ENCODE measurements at places on chromosomes 16 and 17.

- DNase-seq, result no peak
Observed at GRCh38 chr16:31880322-31880979, 6.8 kb downstream of the ZNF267 start.

DNA sequence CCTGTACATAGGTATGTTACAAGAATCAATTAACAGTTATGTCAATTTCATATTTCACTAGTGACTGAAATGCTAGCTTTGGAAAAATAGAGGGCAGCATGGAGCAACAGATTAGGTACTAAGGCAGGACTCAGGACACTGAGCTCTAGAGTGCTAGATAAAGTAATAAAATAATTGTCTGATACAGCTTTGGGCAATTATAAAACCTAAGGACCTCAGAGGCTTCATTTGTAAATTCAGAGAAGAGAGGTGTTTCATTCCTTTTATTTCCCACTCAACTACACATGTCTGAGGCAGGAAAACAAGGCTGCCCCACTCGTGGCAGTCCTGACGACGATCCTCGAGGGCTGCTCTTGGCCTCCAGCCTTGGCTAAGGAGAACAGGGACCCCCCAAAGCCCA lies 81.5 kb downstream of the CA4 start:
- DNase-seq, result no peak

DNA sequence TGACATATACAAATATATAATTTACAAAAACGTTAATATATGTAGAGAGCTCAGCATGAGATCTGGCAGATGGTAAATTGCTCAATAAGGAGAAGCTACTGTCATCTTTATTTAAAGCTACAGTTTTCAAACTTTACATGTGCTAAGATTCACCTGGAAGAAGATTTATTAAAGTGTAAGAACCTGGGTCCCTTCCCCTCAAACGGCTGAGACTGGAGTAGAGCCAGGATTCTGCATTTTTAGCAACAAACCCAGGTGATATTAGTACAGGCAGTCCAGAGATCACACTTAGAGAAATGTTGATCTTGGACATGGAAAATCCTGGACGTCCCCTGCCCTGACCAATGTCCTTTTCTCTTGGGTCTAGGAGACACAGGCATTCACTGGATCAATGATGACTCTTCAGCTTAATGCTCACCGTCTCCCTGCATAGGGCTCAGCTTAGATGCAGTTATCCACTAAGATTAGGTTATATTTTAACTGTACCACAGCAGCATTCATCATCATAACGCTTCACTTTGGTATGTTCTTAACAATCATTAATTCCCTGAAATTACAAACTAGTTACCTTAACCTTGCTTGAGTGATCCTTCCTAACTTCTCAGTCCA lies 20.4 kb downstream of the CDR2 start:
- DNase-seq, result no peak

DNA sequence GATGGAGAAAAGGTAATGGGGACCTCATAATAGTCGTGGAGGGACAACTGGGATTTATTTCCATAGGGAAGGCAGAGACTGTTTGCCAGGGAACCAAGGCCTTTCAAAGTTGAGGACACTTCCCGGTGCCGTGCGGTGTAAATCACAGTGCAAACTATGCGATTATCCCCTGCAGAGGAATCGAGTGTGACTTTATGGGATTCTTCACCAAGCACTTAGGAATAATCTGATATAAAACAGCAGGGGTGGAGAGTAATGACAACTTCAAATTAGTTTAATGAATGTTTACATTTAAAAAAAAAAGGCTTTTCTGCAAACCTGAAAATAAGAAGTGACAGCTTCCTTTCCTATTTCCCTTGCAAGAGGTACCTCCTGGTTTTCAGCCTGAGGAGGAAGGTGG lies 538.2 kb downstream of the MAF start:
- DNase-seq, result no peak

GRCh38 chr17:48626245-48627117 lies at the start of gene HOXB9:
TSS of gene HOXB9 (minus strand) at chr17:48626358. CDS start at chr17:48626269, 89 bp downstream.
- DNase-seq, result no peak

GRCh38 chr16:4344983-4345835 lies 5.9 kb downstream of the PAM16 start:
- DNase-seq, result peak; percentile 80

DNA sequence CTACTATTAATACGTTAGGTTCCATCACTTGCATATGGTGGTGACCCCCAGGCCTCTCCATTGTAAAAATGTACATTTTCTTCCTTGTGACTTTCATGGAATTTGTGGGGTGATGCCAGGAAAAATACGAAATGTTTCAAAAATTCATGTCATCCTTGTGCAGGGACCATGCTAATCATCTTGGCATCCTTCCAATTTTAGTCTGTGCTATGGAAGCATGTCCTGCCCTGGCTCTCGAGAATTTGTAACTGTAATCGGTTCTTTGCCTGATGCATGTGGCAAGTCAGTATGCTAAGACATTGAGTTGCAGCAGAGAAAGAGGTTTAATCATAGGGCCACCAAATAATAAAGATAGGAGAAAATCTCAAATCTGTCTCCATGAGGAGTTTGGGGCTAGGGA lies 14.3 kb upstream of the GINS3 start:
- no peak for DNase-seq

DNA sequence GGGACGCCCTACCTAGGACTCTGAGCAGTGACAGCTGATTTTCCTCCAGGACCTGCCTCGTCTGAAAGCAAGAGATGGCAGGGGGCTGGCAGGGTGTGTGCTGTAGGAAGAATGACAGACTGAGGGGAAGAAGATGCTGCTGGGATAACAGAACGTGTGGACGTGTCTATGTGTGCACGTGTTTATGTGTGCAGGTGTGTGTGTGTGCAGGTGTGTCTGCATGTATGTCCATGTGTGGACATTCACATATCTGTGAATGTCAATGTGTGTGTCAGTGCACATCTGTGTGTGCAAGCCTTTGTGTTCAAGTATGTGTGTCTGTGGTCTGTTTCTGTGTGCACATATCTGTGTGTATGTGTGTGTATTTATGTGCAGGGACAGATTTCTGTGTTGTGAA lies 132.5 kb downstream of the SDK2 start:
- no peak for DNase-seq

GRCh38 chr17:59897090-59897489 lies 4.2 kb downstream of the RPS6KB1 start:
- DNase-seq, result no peak

DNA sequence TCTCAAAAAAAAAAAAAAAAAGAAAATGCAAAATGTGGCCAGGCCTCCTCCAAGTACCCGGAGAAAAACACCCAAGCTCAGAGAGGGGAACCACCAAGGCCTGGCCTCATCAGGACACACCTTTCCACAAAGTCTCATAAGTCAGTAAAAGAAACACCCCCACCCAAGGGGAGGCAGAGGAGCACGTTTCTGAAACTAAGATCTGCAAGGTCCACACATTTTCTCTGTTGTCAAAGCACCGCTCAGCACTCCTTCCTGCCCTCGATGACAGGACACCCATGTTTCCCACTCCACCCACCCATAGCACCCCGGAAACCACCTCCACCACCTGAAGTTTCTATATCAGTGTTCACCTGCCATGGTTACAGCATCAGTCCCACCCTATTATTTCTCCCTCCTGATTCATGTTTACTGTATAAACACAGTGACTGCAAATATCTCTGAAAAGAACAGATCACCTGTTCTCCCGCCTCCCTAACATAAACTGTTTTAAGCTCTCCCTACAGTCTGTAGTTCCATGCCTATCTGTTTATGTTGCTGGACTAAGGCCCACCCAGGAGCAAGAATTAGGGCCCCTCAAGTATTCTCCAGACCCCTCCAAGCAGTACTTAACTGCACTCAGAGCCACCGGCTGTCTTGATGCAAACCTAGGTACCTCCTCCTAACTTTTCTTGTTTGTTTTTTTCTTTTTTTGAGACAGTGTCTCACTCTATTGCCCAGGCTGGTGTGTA lies 2.0 kb downstream of the CORO7 start:
- DNase-seq, result peak; percentile 23

DNA sequence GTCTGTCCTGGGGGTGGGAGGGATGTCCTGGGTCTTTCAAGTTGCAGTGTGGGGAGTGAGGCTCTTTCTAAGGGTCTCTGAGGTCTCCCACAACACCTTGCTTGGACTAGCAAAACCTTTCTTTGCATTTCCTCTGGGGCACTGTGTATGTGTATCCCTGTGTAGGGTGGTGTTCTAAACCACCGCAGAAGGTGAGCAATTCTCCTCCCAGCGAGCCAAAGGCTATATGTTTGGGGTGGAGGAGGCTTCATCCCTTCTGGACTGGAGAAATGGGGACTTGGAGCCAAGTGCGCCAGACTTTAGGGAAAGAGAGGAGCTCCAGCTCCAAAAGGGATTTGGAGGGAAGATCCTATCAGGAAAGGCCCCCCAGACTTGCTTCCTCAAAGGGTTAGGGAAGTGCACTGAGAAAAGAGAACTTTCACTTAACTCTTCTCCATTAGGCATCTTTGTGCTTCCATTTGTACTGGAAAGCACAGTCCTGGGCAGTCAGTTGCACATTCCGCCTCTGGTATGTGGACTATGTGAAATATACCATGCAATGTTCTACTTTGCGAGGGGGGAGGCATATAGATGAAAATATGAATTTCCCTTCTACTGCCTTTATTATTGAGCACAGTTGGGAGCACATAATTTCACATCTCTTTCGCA lies 18.9 kb upstream of the HOXB9 start:
- DNase-seq, result no peak

- DNase-seq, result no peak
Observed at GRCh38 chr17:64245218-64246145, 17.6 kb downstream of the TEX2 start.

DNA sequence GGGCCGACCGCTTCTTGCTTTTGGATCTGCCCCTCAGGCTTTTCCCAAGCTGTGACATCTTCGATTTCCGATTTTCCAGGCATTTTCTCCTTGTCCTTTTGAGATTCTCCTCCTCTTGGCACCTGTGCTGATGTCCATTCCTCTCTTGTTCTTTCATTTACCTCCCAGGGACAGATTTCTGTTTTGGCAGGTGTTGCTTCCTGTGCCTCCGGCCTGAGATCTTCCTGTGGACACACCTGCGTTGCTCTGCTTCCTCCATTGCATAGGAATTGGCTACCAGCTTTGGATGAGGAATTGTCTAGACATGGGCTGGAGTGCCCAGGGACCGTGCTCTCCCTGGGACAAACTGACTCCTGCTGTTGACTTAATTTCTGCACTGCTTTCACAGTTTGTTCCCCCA lies 15.1 kb downstream of the GPR179 start:
- DNase-seq, result no peak

DNA sequence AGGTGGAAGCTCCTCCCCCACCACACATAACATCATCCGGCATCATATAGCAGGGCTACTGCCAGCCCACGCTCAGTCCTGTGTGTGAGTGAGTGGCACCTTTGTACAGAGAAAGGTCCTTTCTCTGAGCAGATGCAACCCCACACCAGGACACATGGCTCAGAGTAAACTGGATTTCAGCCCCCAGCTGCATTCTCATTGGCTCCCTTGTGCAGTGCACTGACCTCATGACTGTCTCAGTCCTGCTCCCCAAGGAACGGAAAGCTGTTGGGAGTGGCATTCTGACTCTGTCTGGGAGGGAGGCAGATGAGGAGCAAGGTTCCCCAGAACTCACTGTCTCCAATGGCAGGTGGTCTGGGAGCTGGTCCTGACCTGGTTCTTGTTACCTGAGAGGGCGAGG lies 244.1 kb downstream of the PHKB start:
- DNase-seq, result no peak

DNA sequence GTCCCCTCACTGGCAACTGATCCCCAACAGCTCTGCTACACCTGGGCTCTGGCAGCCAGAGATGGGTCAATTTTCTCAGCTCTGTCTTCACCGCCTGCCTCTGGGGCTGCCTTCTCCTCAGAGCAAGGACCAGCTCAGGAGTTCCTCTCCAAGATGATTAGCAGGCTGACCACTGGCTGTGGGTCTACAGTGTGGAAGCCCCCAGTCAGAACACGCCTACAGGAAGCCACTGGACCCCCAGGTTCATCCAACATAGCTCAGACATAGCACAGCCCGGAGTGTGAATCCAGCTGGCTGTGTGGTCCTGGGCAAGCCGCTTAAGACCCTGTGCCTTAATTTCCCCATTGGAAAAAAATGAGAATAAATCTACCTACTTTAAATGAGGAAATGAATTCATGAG lies 4.9 kb downstream of the DOK4 start:
- DNase-seq, result no peak

DNA sequence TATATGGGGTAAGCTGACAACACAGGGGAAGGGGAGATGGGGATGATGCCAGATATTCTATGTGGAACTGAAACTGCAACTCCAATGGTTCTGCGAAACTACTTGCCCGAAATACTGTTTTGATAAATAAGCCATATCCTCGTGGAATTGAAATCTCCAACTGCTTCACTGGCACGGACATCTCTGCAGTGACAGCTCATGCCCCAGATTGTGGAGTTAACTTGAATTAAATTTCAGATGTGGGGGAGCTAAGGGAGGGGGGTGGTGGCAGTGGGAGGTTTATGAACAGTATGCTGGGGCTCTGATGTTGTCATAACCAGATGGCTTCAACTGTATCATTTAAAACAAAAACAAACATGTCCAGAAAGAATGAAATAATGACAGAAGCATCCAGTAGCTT lies 21.8 kb downstream of the NXPH3 start:
- no peak for DNase-seq

- DNase-seq, result no peak
Observed at GRCh38 chr16:4270595-4270994, 2.2 kb downstream of the TFAP4 start.

DNA sequence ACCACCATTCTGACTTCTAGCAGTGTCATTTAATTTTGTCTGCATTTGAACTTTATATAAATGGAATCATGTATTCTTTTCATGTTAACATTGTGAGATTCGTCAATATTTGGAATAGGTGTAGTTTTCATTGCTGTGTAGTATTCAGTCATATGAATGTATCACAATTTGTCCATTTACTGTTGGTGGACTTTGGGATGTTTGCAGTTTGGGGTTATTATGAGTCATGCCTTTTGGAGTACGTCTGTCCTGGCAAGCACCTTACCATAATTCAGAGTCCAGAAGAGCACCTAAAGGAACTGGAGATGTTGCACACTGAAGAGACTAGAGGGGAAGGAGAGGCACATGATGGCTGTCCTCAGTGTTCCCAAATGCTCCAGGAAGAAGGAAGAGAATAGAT lies 3.1 kb upstream of the PHKG2 start:
- DNase-seq, result no peak

GRCh38 chr16:50490828-50491227 lies 57.4 kb upstream of the NKD1 start:
- no peak for DNase-seq

DNA sequence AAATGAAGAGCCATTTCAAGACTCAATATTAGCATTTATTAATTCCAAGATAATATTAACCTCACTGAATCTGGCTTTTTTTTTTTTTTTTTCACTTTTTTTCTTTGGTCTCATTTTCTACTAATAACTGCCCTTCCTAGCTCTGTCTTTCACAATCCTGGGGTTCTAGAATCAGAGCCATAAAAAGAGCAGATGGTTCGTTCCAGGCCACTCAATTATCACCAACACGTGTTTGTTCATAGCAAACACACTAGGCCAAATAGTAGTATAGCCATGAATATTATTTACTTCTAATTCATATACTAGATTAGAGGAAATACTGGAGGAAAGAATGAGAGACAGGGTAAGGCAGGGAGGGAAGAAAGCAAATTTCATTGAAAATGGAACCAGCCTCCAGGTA lies 39.8 kb downstream of the TEX2 start:
- no peak for DNase-seq

GRCh38 chr16:85366031-85366763 lies 246.9 kb upstream of the GSE1 start:
- DNase-seq, result no peak

GRCh38 chr17:43368740-43369506 lies 29.9 kb upstream of the ARL4D start:
- peak; percentile 68 for DNase-seq
